Activated CD4-positive, alpha-beta T cell treated with anti-CD3 and anti-CD28 coated beads for 4 hours (primary cell): ENCODE measurements at places on chromosomes 2 and 18.

DNA sequence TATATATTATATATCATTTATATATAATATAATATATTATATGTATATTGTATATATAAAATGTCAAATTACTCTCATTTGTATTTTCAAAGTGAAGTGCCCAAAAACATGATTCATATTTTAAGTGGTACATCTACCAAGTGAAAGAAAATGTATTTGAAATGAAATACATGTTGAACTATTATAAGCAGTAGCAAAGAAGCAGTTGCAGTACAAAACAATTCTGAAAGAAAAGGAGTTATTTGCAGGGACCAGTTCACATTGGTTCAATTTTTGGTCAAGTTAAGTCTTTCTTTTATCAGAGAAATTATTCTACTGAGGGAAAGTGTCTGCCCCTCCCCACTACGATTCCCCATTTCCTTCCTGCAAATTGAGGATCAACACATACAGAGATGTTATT, 51.9 kb downstream of the APLF start:
- DNase-seq, result no peak

GRCh38 chr2:44537264-44537663, 175.5 kb downstream of the CAMKMT start:
- no peak for DNase-seq

GRCh38 chr2:23583467-23583866, 198.5 kb downstream of the KLHL29 start:
- no peak for DNase-seq

DNA sequence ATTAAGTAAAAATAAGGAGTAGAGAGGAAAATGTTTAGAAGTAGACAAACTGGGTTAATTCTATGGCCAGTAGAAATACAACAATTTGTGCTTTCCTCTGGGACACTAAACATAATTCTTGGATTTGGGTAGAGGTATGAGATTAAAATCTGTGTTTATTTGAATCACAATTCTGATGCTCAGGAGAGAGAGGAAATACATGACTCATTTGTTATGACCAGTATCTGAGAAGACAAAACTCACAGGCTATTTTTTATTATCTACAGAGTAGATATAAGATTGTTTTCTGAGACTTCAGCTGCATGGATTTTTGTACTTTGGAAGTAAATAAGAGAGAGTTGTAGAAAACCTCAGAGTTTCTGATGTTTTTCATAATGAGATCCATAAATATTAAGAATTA, 315.7 kb upstream of the CWC22 start:
- DNase-seq, result no peak

GRCh38 chr18:67007085-67007484, 403.2 kb upstream of the CDH19 start:
- DNase-seq, result no peak

DNA sequence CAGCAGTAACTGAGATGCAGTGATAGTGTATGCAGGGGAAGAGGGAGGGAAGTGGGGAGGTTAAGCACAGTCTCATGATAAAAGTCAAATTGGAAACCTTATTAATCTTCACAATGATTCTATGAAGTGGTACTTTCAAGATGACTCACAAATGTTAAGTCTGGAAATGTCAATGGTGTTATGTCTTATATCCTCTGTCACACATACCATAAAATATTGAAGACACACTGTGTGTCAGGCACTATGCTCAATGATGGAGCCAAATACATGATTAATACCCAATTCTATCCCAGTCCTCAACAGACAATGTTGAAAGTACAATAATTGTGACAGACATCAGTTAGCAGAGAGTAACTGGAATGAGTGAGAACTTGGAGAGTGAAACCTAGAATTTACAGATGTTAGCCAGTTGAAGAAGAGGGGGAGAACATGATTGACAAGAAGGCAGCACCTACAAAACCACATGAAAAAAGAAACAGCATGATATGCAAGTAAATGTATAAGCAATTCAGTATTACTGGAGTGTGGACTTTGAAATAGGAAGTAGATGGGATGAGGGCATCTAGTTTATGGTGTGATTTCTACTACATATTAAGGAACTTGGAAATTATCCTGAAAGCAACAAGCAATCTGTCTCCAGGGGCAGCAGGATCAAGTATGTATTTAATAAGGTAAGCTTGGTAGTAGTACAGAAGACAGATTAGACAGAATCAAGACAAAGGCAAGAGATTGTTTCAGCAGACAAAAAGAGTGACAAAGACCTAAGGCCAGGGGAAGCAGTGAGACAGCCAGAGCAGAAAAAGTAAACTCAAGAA, 107.6 kb downstream of the STRN start:
- DNase-seq, result no peak
